ENCODE measurements at places on chromosomes 3 and 15.

DNA sequence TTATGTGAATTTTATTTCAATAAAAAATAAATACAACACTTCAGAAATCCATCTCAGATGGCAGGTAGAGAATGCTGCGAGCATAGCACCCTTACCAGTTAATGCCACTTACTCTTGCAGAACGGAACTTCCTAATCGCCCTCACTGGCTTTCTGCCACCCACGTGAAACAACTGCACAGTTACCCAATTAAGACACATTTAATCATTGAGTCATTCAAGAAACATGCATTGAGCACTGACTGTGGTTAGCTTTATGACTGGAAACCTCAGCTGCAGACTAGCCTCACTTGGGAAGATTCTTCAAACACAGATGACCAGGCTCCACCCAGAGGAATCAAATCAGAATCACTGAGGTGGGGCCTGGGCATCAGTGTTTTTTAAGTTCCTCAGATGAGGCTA lies 5.6 kb upstream of the MFGE8 start:
- DNase-seq: peak; percentile 95

GRCh38 chr15:63045465-63045840 lies 2.9 kb downstream of the TPM1 start:
- DNase-seq: no peak

- no peak for DNase-seq
Measured at GRCh38 chr3:72013084-72013483, 228.1 kb upstream of the PROK2 start.

- DNase-seq: no peak
Measured at GRCh38 chr15:69848551-69849231, 249.0 kb downstream of the TLE3 start.

- no peak for DNase-seq
Measured at GRCh38 chr3:154956815-154957214, 123.3 kb upstream of the MME start.

- DNase-seq: peak; percentile 87
Measured at GRCh38 chr15:68875377-68876116, 54.8 kb upstream of the SPESP1 start.

GRCh38 chr3:142274908-142275307 lies 49.5 kb upstream of the GK5 start:
- no peak for DNase-seq

- peak; percentile 66 for DNase-seq
Measured at GRCh38 chr3:133644768-133645167, 17.0 kb downstream of the TOPBP1 start.
